ENCODE measurements at places on chromosomes 4 and X. TPM values are rescaled to one million over a fixed set of nuclear protein-coding genes. Genes with fewer than 3 reads are reported as not detected.

- no peak for DNase-seq
Measured at GRCh38 chrX:130247996-130248395, 20.7 kb downstream of the ZNF280C start.

DNA sequence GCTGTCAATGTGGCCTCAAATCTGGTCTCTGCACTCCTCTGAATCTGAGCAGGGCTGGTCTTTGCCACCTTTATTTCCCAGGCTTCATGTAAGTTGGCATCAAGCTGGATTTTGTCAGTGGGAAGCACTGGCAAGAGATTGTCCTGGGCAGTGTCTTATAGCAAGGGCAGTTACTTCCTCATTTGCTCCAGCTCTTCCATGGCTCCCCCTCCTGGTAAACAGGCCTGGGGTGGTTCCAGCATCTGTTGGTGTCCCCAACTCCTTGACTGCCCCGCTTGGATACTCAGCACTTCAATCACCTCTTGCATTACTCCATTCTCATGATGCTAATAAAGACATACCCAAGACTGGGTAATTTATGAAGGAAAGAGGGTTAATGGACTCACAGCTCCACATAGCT, 15.0 kb upstream of the REST start:
- DNase-seq = peak; percentile 20

- DNase-seq = no peak
Measured at GRCh38 chrX:151973851-151974335, 583 bp downstream of the GABRE start.

GTPBP6 gene
- 27.0 TPM for polyA plus RNA-seq

- no peak for DNase-seq
Measured at GRCh38 chrX:110425222-110426154, 66.8 kb downstream of the RTL9 start.

DNA sequence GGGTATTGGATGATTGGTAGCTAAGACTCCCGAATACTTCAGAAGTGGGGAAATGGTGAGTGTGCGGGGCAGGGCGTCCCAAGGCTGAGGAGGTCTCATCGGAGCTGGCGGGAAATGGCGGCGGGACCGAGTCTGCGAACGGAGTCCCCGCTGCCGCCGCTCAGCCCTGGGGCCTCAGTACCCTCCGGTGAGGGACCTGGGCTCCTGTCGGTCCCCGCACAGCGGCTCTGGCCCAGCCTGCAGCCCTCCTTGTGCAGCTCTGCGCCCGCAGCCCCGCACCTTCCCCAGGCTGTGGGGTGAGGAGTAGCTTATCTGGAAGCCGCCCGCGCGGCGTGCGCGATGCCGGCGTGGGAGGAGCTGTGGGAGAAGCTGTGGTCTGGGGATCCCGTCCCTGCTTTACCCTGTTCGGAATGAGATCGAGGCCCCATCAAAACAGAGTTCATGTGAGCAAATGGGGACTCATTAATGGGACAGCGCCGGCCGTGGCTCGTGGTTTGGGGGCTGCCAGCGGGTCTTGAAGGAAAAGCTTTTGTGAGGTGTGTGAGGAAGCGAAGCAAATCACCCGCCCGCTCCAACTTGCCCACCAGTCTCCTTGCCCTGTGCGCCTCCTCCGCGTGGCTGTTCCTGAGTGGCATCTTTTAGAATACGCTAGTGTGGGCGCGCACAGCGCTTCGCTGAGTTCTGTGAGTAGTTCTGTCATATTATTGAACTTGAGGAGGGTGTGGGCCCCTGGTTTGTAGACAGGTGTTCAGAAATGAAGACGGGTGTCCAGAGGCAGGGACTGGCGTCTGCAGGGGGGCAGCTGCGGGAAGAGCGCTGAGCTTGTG, 531 bp downstream of the ZNF141 start:
- no peak for DNase-seq

DNA sequence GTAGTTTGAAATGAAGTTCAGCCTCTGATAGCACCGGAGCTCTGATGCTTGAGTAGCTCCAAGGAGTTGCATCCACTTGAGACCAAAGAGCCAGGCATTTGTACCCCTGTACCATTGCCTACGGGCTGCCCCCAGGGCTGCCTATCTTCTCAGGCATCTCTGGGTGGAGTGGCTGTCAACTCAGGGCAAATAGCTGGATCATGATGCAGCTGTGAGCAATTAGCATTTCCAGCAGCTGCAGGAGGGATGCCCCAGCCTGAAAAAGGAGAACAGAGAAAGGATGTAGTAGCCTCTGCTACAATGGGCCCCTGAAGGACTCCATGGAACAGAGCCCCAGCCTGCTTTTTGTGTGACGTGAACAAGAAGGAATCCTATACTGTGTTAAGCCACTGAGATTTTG, 492.6 kb downstream of the BCOR start:
- DNase-seq = no peak

DNA sequence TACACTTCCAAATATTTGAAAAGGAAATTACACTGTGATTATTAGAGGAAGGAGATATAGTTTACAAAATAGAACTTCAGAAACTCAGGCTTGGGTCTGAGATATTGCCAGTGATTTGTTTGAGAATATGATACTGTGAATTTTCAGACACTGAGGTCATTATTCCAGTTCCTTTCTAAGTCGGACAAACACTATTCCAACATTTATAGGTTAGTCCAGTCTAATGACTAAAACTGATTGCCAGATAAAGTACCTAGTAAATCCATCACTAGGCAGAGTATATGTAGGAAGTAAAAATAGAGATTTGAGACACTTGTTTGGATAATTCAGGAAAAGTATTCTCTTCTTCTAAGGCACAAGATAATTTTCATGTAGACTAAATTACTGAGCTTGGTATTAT, 13.2 kb downstream of the MTTP start:
- DNase-seq = no peak

GRCh38 chr4:169859366-169860216, 101.8 kb upstream of the HPF1 start:
- DNase-seq = no peak

GRCh38 chr4:26141911-26142638, 178.7 kb upstream of the RBPJ start:
- DNase-seq = peak; percentile 42

- no peak for DNase-seq
Measured at GRCh38 chr4:15037923-15038541, 35.8 kb downstream of the CPEB2 start.

DNA sequence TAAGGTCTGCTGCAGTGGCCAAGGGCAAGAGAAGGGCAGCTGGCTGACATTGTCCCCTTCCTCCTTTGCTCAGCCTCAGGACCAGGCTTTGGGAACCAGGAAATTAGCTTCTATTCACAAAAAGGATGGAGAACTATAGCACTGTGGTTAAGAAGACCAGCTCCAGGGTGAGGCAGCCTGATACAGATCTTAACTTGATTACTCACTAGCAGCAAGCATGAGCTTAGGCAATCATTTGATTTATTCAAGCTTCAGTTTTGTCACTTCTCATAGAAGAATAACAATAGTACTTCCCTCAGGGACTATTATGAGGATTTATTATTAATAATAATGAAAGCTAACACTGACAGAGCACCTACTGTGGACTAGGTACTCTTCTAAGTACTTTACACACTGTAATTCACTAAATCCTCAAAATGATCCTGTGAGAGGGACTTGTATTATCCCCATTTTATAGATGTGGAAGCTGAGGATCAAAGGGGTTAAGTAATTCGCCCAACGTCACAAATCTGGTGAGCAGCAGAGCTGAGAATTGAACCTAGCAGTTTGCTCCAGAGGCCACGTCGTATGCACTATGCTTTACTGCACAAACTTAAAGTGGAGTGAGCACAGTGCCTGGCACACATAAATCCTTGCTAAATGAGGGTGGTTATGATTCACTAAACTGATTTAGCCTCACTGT, 130.4 kb upstream of the PAK3 start:
- DNase-seq = no peak

DNA sequence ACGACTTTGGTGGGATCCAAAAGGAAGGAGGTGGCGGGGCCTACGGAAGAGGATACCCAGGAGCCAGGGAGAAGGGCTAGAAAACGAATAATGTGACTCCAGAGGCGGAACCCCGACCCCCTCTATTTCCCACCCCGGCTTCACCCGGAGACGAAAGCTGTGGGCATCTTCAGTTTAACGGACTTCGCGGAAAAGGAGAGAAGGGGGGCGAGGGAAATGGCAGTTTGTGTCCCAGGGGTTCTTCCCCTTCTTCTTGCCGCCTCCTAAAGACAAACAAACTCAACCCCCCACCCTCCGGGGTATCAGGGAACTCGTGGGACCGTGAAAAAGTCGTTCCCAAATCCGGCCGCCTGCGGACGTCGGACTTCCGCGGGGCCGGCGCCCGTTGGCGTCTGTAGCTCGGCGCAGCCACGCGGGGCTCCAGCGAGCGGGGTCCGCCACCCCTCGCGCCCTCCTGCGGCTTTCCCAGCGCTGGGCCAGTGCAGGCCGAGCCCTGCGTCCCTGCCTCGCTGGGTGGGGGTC, 3.6 kb upstream of the LEF1 start:
- no peak for DNase-seq

DNA sequence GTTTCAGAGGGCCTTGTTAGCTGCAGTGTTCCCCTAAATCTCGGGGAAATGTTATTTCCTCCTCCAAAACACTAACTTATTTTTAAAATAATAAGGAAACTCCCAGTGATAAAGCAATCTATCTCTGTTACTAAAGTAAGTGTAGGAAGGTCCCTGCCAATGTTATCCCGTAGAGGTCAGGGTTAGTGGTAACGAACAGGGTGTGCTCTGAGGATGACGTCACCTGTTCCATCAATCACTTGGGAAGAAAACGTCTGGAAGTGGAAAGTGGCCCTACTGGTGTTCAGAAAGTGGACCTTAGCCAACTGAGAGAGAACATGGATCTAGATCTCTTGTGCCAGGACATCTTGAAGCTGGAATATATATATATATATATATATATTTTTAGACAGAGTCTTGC, 249.5 kb downstream of the BCOR start:
- no peak for DNase-seq

IL1RAPL2 gene
- not detected for polyA plus RNA-seq

DNA sequence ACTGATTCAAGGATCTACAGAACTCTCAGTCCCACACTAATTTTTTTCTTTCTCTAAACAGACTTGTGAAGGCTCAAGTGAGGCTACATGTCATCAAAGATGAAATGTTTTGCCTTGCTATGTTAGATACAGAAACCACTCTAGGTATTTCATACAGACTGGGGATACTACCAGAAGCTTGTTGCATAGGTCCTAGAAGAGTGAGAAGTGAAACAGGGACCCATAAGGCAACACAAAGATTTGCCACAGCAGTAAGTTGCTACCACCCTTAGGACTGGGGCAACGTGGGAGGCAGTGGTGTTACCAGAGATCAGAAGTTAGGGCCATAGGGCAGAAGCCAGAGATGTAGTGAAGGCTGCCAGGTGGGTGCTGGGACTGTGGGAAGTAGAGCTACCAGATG, 50.7 kb upstream of the MID1IP1 start:
- DNase-seq = no peak

- no peak for DNase-seq
Measured at GRCh38 chrX:68440940-68441339, 7.6 kb upstream of the OPHN1 start.

- no peak for DNase-seq
Measured at GRCh38 chr4:189600718-189601435, 339.8 kb upstream of the FRG1 start.

- no peak for DNase-seq
Measured at GRCh38 chr4:98744372-98745150, 86.2 kb upstream of the TSPAN5 start.

SLC10A6 gene
- not detected for polyA plus RNA-seq

COPS4 gene
- 16.0 TPM for polyA plus RNA-seq

GRCh38 chr4:13327991-13328390, 156.1 kb downstream of the RAB28 start:
- no peak for DNase-seq

GRCh38 chr4:136831553-136831952, 700.7 kb downstream of the PCDH18 start:
- DNase-seq = no peak

GRCh38 chr4:89640620-89641366, 196.2 kb downstream of the SNCA start:
- DNase-seq = peak; percentile 3

- no peak for DNase-seq
Measured at GRCh38 chr4:6032249-6033244, 14.3 kb upstream of the C4orf50 start.

DNA sequence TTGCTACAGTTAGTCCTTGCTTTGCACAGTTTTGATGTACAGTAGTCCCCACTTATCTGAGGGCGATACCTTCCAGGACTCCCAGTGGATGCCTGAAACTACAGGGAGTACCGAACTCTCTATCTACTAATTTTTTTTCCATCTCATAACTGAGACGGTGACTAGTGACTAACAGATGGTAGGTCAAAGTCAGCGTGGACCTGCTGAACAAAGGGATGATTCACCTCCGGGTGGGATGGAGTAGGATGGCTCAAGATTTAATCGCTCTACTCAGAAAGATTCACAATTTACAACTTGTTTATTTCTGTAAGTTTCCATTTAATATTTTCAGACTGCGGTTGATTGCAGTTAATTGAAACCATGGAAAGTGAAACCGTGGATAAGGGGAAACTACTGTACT, 655.8 kb downstream of the ZNF674 start:
- no peak for DNase-seq

DNA sequence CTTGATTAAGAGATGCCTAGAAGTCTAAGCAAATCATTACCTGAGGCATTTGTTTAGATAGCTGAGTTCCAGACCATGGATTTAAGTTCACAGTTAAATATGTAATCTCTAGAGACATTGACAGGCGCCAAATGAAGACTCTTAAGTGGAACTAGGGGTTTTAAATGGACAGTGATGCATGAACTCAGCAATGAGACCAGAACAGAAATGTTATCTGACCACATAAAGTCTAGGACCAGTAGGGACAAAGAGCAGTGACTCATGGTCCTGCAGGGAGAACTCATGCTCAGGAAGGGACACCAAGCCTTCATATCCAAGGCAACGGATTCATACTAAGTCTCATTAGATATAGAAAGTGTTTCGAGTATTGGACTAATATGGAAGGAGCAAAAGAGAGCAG, 152.3 kb downstream of the PPARGC1A start:
- DNase-seq = no peak

GRCh38 chr4:119313237-119313636, 8.7 kb downstream of the FABP2 start:
- peak; percentile 28 for DNase-seq
